ENCODE measurements at places on chromosomes 11 and 22.

DNA sequence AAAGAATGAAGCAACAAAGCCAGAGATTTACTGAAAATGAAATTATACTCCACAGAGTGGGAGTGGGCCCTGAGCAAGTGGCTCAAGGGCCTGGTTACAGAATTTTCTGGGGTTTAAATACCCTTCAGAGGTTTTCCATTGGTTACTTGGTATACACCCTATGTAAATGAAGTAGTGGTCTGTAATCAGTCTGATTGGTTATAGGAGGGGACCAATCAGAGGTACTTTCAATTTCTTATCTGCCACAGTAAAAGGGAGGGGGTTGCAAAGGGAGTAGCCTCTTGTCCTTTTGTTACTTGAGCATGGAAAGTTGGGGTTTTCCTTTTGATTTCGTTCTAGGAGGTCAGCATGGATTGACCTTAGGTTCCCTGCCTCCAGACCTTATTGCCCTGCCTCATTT, 63.5 kb downstream of the ATM start:
- DNase-seq = no peak

GRCh38 chr11:46484101-46484500, 92.5 kb upstream of the CHRM4 start:
- DNase-seq = no peak

DNA sequence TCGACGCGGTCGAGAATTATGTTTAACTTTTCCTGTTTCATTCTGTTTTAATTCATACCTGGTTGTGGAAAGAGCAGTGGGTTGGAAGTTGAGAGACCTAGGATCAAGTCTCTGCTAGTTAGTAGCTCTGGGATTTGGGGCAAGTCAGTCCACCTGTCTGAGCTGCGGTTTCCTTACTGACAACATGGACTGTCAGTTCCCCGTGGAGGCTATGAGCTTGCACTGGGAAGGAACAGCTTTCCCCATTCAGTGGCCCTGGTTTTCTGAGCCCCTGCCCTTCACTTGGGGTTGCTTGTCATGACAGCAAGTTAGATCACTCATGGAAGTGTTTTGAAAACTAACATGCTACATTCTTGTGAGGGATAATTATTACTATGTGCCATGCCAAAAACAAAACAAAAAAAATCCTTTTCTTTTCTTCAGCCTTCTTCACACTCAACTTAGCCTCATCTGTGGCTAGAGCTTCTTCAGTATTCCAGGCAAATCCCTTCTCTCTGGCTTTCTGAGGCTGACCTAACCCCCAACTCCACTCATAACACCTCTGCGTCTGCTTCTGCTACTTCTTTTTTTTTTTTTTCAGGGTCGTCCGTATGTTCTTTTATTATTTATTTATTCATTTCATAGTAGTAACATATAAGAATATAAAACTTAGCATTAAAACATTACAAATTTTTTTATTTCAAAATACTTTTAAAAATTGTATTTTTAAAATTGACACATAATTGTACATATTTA, 43.0 kb upstream of the ZBED5 start:
- no peak for DNase-seq

DNA sequence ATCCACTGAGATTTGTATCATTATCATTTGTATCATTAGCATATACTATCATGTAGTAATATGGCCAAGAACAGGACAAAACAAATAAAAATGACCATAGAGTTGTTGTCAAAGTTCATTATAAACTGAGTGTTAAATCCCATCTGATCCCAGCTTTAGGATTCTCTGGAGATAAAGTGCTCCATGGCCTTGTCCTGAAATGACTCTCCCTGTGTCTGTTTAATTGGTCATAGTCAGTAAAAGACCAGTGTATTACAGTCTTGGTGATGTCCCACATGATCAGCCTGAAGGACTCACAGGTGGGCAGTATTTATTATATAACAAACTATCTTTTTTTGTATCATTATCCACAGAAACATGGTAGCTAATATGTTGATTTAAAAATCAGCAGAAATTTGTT, 361.6 kb downstream of the TMEM135 start:
- DNase-seq = no peak

DNA sequence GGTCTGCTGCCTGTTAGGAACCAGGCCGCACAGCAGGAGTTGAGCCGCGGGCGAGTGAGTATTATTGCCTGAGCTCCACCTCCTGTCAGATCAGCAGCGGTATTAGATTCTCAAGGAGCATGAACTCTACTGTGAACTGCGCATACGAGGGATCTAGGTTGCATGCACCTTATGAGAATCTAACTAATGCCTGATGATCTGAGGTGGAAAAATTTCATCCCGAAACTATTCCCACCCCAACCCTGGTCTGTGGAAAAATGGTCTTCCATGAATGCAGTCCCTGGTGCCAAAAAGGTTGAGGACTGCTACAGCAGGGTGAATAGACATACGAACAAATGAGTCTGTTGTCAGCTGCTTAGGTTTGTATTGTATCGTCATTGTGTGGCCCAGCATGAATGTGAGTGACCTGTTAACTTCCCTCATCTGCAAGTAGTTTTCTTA, 29.8 kb downstream of the RNF141 start:
- DNase-seq = no peak

GRCh38 chr11:11171854-11172253, 181.2 kb downstream of the CSNK2A3 start:
- no peak for DNase-seq

- no peak for DNase-seq
Observed at GRCh38 chr11:43516316-43516850, 157.7 kb downstream of the TTC17 start.

DNA sequence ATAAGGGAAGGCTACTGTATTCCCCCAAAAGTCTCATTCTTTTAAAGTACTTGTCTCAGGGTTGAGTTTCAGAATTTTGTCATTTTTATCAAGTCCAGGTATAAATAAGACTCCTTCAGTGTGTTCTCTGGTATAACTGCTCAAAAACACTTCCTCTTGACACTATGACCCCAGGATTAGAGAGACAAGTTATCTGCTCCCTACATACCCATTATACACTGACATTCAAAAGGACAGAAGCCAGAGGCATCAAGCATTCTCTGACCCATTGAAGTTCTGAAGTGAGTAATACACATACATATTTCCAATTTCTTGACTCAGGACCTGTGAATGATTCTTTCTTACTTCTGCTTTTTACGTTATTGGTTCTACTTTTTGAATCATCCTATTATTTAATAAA, 447.8 kb upstream of the CNTN5 start:
- DNase-seq = no peak

GRCh38 chr11:22199243-22199642, 6.4 kb downstream of the ANO5 start:
- DNase-seq = no peak

DNA sequence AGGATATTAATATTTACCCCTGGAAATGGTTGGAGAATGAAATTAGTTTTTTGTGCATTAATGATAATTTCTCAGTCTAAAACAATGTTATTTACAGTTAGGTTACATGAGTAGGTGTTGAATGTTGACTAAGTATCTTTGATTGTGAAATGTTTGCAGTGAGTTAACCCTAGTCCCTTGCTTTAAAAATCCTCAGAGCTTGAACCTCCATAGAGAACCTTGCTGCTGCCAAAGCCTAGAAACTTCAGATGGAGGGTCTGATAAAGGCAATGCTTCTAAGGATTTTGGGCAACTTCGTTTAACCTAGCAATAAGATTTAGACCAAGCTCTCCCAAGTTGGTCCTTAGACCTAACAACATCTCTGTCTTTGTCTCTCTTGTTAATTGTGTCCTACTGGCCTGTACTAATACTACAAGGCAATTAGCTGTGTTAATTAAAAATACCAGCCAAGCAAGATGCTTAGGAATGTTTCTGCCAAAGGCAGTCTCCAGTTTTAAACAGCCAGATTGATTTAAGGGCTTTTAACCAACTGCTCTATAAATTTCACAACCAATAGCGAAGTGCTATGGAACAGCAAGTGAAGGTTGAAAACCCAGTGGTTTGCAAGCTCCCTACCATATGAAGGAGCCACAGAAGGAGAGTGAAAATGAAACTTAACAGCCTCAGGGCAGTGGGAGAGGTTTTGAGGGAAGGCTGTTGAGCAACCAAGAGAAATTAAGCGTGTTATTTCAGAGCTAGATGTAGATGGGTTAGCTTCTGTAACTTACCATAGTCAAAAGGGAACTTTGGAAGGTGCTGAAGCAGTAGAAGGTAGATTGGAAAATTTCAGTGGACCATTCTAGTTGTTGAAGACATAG, 295.9 kb upstream of the ANO5 start:
- no peak for DNase-seq

DNA sequence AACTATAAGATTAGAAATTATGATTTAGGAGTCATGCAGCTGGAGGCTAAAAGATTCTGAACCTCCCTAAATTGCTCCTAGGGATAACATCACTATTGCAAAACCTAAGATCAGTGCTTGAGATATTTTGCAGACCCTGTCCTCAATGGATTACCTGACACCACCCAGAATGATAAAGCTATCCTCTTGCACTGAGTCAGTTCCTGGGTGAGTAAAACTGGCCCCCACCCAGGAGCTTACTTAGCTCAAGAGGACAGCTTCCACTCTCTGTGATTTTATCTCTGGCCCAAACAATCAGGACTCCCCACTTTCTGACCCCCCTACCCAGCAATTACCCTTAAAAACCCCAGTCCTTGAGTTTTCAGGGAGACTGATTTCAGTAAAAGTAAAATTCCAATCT, 2074.4 kb upstream of the RAG2 start:
- DNase-seq = no peak

- DNase-seq = no peak
Observed at GRCh38 chr11:134995741-134996140, 583.7 kb upstream of the B3GAT1 start.

DNA sequence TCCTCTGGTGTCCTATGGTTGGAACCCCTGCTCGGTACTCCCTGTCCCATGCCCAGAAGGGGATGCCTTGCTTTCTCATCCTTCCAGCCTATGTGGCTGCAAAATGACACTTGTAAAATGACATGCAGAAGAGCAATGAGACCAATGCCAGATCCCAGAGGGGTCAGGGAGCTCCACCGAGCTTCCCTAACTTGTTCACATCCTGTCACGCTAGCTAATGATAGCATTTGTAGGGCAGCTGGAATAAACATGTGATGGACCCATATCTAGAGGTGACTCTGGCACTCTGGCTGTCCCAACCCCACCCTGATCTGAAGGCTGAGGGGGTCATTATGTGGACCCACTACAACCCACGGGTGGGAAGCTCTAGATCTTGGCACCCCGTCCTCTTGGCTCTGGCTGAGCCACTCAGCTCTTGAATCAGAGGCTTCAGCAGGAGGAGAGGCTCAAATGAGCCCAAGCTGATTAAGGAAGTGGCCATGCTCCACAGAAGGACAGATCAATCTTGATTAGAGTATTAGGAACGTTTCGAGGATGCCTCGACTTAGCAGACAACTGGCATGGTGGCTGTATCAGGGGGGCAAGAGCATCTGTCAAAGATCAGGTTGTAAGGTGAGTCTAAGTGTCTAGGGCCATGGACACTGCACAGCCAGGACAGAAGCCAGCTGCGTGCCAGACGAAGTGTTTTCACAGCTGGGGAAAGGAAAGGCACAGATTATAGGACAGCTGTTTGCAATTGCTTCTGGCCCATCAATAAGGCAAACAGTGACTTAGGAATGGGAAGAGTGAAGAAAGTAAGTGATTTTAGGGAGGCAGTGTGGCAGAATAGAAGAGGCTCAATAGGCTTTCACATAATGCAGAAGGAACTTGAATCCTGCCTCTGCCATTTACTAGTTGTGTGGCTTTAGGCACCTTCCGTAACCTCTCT, 182.8 kb downstream of the KIRREL3 start:
- no peak for DNase-seq

- DNase-seq = no peak
Observed at GRCh38 chr11:21446939-21447590, 745.8 kb upstream of the ANO5 start.

- no peak for DNase-seq
Observed at GRCh38 chr11:102307727-102308038, 9.6 kb upstream of the BIRC3 start.

- no peak for DNase-seq
Observed at GRCh38 chr11:810040-810567, 337 bp downstream of the RPLP2 start.

GRCh38 chr22:29255064-29255621, 12.6 kb downstream of the RHBDD3 start:
- DNase-seq = no peak

DNA sequence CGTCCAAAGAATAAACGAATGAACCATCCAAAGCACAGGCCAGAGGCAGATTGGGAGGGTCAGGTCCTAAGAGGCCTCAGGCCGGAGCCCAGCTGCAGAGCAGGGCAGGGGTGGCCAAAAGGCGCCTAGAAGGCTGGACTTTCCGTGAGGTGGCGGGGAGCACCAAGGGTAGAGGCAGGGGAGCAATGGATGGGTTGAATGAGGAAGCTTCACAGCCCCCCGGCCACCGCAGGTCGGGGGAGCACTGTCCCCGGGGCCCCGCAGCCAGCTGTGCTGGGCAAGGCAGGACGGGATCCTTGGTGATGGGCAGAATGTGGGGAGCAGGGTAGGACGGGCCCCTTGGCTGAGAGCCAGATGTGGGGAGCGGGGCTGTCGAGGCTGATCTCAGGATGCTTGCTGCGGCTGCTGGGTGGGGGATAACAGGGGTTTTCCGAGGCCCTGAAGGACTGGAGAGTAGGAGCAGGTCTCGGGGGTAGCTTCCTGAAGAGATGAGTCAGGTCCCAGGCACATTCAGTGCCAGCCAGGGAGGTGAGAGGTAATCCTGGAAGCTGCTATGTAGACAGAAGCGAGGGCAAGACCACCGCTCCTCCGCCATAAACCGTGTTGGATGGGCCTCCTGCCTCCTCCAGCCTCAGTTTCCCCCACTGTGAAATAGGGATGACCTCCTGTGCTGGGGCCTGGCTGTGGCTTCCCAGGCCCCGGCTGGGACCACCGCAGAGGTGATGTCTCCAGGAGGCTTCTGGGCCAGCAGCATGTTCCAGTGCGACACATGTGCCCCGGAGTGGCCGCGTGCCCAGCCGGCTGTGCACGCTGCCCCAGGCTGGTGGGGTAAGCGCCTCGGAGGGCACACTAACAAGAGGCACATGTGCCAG, 34.6 kb upstream of the KCNQ1OT1 start:
- DNase-seq = no peak

DNA sequence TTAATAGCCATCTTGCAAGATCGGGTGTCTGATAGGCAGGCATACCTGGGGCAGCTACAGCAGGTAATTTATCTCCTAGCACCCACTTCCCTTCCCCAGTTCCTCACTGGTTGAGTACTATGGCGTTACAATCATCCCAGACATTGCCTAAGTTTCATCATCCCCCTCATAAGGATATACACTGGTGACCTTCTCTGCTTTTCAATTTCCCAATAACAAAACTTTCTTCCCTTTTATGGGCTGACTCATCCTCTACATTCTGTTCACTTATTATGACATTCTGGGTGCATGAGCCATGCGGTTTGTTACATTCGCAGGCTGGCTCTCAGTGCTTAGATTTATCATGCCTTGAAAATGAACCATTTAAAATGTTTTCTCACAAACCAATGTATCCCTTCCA, 5.0 kb upstream of the MRPL11 start:
- no peak for DNase-seq

- no peak for DNase-seq
Observed at GRCh38 chr22:29607426-29607825, 4.0 kb downstream of the NF2 start.

GRCh38 chr11:28697920-28698827, 590.0 kb downstream of the METTL15 start:
- DNase-seq = peak; percentile 39

GRCh38 chr11:12008790-12009616, 577 bp upstream of the DKK3 start:
- DNase-seq = no peak

GRCh38 chr11:25183411-25183810, 686.6 kb downstream of the LUZP2 start:
- no peak for DNase-seq
